ENCODE measurements at places on chromosomes 3 and 15.

GRCh38 chr3:119637679-119638477 is 22.5 kb downstream of the POPDC2 start:
- DNase-seq: no peak

DNA sequence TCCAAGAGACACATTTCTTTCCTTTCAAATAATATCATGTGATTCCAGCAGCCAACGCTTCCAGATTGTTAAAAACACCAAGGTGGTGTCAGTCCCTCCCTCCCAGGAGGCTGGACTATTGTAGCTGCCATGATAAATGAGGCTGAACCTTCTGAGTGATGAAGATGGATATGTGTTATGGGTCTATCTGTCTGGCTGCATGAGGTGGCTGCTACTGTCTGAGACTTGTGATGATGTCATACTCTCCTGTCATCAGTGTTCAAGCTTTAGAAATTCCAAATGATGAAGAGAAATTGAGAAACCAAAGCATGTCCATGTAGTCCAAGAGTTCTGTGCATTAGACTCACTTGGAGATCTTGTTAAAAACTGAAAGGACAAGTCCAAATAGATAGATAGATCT is 683.0 kb downstream of the NTRK3 start:
- DNase-seq: no peak

- no peak for DNase-seq
These were observed 25.8 kb downstream of the CRABP1 start for GRCh38 chr15:78365917-78366316.

DNA sequence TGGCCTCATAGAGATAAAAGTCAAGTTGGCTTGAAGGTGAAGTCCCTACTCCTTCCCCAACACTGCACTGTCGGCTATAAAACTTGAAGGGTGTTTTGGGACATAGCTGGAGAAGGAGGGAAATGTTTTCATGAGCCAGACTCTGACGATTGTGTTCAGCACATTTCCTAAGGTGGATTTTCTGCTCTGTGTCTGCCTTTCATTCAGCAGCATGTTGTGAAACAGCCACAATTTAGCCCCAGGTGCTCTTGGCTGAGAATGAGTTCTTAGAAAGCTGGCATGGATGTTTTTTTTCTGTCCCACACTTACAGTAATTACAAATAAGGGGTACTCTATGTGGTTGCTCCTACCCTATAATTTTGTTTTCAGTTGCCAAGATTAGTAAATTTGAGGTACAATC is 492.4 kb downstream of the MCTP2 start:
- no peak for DNase-seq

DNA sequence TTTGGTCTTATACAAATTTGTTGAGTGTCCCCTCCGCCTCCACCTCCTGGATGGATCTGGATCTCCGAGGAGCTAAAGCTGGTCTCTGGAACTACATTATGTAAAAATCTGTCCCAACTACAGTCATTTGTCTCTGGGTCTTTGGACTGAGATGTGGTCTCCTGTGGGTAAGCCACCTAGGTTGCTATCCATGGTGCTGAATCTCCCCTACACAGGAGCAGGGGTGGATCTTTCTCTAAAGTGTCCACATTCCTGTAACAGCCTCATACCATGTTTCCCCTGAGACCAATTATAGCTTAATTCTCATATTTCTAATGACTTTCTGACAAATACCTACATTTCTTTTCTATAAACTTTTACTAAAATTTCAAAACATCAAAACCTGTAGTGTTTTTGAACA is 625.8 kb downstream of the TAFA4 start:
- no peak for DNase-seq

GRCh38 chr3:180138871-180139270 is 102.1 kb upstream of the PEX5L start:
- no peak for DNase-seq

DNA sequence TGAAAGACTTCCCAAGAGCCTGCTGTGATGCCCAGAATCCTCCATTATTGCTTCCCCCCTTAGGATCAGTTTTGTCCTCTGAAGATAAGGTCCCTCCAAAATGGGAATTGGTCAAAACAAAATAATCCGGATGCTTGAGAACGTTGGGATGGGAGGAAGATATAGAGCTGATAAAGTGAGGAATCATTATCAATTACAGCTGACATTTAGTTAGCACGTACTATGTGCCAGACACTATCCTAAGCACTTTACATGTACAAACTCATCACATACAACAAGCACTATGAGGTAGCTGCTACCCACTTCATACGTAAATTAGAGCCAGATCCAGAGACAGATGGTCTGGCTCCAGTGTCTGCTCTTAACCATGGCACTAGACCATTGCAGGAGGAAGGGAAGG is 6.6 kb upstream of the RPP25 start:
- no peak for DNase-seq

DNA sequence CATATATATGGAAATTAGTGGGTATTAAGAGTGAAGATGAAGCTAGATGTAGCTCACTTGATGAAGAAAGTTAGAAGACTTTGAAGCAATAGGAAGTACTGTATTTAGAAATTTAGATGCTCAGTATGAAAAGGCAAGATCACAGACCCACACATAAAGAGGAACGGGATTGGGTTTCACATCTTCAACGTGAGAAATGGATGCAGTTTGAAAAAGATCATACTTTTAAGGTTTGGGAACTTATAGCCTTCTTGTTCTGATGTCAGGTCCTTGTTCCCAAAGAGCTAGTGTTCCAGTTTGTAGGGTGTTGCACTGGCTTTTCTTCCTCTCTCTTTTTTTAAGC is 16.7 kb downstream of the AP3S2 start:
- no peak for DNase-seq

DNA sequence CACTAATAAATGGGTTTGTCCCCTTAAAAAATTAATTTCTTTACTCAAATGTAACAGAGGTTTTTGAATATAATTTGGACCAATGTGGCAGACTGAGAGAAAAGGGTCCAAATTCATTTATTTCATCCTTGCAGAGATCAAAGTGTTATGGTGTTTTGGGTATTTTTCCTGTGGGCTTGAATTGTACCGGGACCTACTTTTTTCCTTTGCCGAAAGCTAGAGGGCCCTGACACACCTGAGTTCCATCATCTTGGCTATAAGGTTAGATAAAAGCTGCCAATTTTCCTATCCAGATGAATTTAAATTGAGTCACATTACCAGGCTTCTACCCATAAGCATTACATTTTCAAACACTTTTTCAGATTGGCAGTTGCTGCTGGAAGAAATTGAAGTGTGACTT is 908 bp downstream of the CCNB2 start:
- no peak for DNase-seq

DNA sequence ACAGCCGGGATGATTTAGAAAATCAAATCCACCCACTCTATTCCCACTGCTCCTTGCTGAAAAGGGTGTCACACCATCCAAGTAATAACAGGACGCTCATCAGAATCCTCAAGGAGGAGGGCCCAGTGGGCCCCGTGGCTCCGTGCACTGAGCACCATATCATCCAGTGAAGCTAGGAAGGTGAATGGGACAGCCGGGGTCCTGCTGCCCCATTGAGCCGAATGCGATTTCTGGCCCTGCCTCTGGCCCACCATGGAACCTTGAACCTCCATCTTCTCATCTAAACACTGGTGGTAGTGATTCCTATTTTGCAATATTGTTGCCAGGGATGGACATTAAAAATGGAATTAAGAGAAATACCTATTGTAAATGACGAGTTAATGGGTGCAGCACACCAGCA is 99.1 kb upstream of the SLC6A11 start:
- DNase-seq: no peak

DNA sequence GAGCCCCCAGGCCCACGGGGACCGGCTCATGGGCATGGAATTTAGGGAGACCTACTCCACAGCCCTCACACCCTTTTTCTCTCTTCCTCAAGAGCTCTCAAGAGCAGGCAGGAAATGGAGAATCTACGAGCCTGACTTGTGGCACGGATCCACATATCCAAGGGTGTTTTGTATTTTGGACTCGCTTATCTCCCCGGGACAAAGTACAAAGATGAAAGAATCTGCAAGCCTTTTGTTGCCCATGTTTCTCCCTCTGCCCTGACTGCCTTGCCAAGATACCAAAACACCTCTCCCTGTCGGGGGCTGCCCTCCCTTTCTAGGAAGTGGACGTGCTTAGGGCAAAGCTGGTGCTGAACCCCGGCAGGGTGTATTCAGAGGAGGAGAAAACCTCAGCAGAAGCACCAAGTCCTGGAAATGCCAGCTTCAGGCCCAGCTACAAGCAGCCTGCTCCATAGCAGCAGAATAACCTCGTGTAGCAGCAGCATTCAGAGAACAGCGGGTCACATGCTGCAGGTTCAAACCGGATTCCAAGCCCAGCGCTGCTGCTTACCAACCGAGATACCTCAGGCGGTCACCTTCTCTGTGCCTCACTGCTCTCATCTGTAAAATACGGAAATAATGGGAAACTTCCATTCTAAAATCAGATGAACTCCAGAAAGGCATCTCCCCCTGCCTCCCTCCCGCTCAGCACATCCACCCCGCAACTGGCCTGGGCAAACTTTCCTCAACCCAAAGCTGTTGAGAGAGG is 35.2 kb downstream of the DNASE1L3 start:
- DNase-seq: no peak

DNA sequence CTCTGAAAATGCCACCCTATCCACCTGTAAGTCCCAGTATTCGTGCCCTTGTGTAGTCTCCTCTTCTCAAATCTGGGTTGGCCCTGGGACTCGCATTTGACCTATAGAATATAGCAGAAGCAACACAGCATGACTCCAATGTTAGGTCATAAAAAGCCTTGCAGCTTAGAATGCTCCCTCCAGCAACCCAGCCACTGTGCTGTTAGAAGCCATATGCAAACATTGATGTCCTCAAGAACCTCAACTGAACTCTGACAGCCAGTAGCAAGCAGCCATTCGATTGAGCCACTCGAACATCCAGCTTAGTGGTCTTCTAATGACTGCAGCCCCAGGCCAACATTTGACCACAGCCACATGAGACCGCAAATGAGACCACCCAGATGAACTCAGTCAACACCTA is 26.6 kb downstream of the MECOM start:
- no peak for DNase-seq

- no peak for DNase-seq
These were observed 265.0 kb downstream of the TAFA4 start for GRCh38 chr3:68667346-68667745.

DNA sequence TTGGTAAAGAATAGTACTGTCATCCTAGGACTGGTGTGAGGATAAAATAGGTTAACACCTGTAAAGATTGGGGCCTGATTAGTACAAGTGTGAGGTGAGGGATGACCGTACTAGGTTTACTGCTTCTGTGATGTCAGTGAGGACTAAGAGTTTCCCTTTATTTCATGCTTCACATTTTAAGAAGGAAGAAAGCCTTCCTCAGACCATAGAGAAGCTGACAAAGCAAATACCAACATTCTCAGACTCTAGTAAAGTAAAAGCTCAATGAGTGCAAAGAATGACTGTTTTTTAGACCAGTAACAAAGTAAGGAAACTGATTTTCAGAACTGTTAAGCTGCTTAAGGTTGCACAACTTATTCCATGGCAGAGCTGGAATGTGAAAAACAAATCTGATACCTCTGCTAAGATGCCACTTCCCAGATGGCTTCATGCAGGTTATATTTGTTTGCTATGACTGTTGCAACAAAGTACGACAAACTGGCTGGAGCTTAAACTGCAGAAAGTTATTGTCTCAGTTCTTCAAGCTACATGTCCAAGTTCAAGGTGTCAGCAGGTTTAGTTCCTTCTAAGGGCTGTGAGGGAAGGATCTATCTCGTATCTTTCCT is 354.9 kb downstream of the RSL24D1 start:
- DNase-seq: no peak

- DNase-seq: no peak
These were observed 412.0 kb downstream of the FHIT start for GRCh38 chr3:60839246-60839645.

GRCh38 chr3:138334608-138335007 is 5.0 kb upstream of the NME9 start:
- no peak for DNase-seq

GRCh38 chr3:186219211-186219638 is 110.3 kb upstream of the ETV5 start:
- DNase-seq: no peak

DNA sequence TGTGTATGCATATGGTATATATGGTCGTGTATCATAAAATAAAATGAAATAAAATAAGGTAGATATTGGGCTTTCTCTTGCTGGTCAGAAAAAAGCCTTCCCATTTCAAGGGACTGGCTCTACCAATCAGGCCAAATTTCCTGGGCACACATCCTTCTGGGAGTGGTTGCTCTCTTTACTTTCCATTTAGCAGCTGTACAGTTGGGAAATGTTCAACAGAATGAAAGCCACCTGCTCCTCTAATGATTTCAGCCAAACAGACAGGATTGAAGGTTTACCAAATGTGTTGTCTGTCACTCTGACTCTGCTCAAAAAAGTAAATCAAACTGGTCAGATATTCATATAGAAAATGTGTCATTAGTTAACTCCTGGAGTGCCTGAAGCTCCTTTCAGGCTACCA is 380.4 kb downstream of the ROBO2 start:
- no peak for DNase-seq

DNA sequence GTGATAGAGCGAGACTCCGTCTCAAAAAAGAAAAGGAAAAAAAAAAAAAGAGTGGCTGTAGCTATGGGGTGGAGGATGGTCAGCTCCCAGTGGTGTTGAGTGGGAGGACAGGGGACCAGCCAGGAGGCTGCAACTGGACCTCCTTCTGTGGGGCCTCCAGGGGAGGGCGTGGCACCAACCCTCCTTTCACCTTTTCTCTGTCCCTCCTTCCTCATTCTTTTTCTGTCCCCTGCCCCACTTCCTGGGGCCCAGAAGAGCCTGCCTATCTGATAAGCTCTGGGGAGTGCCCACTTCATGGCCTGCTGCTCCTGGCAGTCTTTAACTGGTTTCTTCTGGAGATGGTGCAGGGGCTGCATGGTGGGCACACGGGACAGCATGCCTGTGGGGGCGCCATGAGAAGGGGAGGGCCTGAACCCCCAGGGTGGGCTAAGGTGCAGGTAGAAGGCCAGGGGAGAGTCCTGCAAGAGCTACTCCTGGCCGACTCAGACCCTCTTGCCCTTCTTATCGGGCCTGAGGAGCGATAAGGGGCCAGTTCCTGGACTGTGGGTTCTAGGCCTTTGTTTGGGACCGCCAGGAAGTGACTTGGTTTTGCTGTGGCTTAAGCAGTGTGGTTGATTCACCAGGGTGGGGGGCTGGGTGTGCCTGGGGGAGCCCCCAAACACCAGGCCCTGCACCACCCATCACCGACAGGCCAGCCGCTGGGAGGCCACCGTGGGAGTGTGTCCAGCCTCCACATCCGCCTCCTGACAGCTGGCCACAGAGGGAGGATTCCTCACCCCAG is 49.4 kb upstream of the FLNB start:
- no peak for DNase-seq

DNA sequence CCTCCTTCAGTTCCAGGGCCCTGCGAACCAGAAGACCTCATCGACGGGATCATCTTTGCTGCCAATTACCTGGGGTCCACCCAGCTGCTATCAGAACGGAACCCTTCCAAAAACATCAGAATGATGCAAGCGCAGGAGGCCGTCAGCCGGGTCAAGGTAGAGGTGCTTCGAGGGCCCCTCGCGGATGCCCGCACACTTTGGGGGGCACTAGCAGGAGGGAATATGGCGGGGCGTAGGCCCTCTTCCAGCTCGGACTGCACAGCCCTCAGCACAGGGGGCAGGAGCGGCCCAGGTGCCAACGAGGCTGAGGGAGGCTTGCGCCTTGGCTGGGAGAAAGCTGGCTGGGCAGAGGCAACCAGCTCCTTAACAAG is 176.6 kb downstream of the NSMCE3 start:
- no peak for DNase-seq

- DNase-seq: no peak
These were observed 50.8 kb downstream of the ZNF148 start for GRCh38 chr3:125324341-125324740.
